Karpas-422 (cell line): ENCODE measurements at places on chromosomes 7 and 10. TPM values are rescaled to one million over a fixed set of nuclear protein-coding genes. Genes with fewer than 3 reads are reported as not detected.

TMEM229A gene
- not detected in 2 replicates for total RNA-seq

PALD1 gene
- total RNA-seq = 54.7 and 106 TPM in 2 replicates

- no peak for DNase-seq
Observed at GRCh38 chr7:50217821-50218281, 86.7 kb upstream of the IKZF1 start.

DNA sequence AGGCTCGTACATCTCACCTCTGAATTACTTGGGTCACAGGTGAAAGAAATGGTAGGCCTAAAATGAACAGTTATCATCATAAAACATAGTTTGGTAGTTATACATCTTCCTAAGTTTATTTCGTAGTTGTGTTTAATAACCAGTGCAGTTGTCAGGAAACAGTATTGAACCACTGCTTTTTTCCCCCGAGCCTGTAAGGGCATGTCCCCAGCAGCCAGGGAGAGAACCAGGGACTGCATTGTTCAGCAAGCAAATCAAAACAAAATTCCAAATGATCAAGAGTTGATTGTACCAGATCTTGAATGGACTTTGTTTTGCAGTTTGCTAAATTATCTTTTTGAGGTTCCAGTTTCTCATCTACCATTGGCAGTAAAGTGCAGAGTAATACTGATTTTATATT is 2.4 kb downstream of the EIF4H start:
- no peak for DNase-seq

DNA sequence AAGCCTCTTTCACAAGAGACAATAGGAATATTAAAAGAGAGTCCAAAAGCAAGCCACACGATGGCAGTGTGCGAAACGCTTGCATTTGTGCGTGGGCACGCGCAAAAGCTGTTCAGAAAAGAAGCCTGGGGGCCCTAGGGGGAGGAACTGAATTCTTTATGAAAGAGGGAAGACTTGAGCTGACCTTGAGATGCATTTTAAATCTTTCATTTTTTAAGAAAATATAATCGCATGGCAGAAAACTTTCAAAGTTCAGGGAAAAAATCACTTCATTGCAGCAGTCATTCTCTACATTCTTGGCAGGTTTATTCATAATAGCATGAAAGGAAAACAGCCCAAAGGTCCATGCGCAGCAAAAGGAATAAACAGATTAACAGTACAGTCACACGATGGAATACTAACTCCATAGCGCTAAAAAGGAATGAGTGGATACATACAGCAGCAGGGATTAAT is 206.5 kb upstream of the PRKCQ start:
- DNase-seq = no peak
